ENCODE measurements at places on chromosomes 11 and 22.

DNA sequence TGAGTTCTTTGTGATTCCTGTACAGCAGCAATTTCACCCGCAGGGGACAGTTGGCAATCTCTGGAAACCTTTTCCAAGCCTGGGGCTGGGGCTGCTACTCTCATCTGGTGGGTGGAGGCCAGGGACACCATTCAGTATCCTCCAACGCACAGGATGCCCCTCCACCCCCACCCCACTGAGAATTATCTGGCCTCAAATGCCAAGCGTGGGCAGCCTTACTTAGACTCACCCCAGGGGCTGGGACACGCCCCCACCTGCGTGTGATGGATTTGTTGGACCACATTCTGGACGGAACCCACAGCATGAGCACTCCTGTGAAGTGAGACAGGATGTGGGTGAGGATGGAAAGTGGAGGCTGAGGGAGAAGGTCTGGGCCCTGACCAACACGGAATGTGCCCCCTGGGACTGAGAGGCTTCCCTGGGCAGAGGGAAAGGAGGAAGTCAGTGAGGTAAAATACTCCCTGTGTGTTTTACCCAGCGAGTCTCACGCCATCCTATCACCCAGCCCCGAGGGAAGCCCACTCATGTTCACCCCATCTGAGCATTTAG is 13.7 kb downstream of the RASD2 start:
- DNase-seq, result no peak

DNA sequence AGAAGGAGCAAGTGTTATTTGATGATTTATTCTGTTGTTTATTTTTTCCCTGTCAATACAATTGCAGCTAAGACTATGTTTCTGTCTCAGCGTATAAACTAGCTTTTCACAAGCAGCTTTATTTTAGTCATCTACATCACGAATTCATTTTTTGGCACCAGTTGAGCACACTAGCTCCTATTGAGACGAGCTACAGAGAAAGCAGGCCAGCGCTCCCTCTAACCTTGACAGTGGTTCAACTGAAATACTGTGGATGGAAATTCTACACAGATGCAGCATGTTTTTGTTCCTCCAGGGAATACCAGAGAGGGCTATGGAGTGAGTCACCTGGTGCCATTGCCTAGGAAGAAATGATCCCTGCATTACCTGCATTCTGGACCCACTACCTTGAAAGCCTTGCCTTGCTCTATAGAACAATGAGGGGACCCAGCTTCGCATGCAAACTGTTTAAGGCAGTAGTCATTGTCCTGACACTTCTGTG is 108.2 kb upstream of the ARHGAP42 start:
- no peak for DNase-seq

GRCh38 chr11:34624069-34624468 is 3.2 kb downstream of the EHF start:
- DNase-seq, result no peak

GRCh38 chr11:19679952-19680828 is 32.4 kb upstream of the NAV2 start:
- no peak for DNase-seq

DNA sequence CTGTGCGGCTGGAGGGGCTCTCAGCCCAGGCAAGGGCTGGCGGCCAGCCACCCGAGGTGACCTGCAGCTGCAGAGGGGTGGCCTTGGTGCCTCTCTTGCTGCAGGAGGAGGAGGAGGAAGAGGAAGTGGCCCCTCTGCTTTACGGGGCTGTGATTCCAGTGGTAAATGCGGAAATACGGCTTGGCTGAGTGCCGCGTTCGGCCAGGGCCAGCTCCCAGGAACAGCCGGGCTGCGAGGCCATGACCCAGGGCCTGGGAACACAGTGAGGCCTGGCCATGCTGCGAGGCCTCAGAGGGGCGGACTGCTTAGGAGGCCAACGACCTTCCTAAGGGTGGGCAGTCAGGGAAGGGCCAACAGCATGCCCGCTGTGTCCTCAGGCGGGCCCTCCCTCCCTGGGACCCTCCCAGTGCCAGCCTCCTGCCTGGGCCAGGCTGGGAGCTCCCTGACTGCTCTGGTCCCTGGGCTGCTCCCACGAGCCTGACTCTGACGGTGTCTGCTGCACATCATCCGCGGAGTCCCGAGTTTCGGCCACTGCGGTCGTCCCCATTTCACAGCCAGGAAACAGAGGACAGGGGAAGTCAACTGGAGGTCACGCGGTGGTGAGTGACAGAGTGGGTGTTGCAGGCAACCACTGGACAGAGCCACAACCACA is 20.8 kb upstream of the PPARA start:
- no peak for DNase-seq

DNA sequence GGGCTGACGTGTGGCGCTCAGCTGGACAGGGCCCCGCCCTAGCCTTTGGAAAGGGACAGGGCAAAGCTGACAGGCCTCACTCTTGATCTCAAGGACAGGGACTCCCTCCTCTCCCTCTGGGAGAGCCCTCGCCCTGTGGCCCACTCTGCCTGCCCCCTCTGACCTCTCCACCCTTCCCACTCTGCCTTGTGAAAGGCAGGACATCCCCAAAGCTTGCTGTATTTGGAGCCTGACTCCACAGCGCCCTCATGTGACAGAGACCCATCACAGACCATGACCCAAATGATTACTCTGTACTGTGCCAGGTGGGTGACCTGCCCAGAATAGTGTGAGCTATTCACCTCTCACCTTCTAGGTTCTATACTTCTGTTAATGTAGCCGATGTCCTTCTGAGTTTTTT is 18.8 kb downstream of the P2RY2 start:
- DNase-seq, result no peak

GRCh38 chr11:15937601-15938120 is 418.7 kb downstream of the SOX6 start:
- DNase-seq, result no peak

DNA sequence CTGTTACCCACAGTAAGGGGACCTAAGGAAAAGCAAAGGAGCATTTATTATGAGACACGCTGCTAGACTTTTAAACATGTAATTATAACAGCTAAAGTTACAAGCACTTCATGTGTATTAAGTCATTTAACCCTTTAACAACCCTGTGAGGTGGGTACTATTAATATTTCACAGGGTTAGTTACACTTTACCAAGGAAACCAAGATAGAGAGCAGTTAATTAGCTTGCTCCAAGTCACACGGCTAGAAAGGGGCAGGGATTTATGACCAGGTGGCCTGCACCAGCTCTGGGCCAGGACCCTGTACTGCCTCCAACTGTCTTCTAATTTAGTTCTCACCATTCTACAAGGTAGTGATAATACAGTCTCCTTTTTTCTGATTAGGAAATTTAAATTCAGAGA is 74.9 kb downstream of the RPL27A start:
- DNase-seq, result no peak

DNA sequence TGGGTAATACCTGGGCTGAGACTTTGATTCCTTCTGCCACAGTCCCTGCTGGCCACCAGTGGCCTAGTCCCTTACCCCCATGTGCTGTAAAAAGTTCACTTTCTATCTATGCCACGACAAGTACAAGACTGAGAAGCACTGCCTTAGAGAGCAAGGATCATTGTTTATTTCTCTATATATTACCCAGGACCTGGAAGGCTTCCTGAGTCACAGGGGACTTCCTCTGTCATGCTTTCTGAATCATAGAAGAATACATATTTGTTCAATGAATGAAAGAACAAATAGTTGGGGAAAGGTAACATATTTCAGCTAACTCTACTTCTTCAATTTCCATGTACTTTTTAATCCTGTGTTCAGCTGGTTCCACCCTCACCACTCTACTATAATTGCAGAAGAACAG is 5.5 kb upstream of the SYT9 start:
- no peak for DNase-seq

- no peak for DNase-seq
Observed at GRCh38 chr11:90846628-90847027, 623.8 kb upstream of the CHORDC1 start.

DNA sequence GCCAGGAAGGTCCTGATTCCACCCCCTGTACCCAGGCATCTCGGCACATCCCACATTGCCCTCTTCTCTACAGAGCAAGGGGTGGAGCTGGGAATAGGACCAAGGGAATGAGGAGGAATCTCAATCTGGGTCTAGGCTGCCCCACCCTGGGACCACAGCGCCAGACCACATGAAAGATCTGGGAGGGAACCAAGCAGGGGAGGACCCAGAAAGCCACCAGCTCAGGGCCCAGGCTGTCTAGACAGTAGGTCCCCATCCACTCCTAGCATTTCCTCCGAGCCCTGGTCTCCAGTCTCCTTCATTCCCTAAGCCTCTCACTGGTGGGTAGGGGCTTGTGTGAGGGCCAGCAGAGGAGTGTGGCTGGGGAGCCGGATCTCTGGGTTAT is 11.6 kb downstream of the PHLDB1 start:
- no peak for DNase-seq

GRCh38 chr11:10451426-10452116 is 3.5 kb upstream of the AMPD3 start:
- no peak for DNase-seq

DNA sequence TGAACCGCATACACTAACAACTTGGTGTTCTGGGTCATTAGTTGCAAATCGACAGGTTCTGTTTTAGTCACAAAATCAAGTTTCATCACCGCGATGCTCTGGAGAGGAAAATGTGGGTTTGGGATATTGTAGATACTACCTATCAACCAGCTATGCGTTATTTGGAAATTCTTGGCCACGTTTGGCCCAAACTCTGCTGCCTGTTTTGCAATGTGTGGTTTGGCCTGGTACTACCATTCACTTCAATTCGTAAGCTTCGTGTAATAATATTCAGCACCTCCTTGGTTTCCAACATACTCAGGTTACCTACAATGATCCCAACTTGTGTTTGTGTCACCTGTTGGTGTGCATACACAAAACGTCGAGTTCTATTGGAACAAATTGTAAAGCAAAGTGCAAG is 16.2 kb upstream of the ACER3 start:
- DNase-seq, result no peak

- DNase-seq, result no peak
Observed at GRCh38 chr11:8928205-8928604, 4.5 kb downstream of the C11orf16 start.

DNA sequence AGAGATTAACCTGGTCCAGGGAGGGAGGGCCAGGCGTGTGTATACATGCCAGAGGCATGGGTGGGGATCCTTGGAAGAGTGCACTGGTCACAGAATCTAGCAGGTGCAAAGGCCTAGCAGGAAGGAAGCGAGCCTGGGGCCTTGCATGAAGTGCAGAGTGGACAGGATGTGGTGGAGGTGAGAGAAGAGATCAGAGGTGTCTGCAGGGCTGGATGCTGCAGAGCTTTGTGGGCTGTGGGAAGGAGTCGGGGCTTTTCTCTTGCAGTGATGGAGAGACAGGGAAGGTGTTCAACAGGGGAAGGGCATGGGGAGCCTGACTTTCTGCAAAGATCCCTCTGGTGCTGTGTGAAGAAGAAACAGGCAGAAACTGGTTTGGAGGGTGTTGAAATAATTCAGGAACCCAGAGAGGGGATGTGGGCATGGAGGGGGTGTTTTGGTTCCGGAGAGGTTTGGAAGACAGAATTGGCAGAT is 2.5 kb upstream of the TPST2 start:
- no peak for DNase-seq

DNA sequence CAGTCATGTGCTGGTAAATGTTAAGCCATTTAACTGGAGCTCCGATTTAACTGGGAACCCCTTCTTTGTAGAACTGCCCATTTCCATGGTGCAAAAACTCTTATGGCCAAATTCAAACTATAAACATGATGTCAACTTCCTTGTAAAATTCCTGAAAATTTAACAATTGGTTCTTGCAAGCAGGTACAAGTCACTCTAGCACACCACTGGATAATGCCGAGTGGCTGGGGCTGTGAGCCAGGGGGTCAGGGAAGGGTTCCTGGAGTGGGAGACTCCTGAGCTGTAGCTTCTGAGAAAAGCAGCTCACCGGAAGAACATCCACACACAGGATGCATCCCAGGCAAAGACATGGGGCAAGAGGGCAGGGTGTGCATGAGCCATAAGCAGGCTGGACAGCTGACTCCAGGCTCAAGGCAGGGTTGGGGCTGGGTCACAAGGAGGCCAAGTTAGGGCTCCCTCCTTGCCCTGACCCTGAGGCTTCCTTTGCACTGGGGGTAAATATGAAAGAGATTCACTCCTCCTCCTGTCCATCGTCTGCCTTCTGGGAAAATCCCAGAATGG is 18.2 kb downstream of the P2RY2 start:
- DNase-seq, result no peak

- DNase-seq, result no peak
Observed at GRCh38 chr11:62858201-62858600, 18.8 kb upstream of the WDR74 start.

DNA sequence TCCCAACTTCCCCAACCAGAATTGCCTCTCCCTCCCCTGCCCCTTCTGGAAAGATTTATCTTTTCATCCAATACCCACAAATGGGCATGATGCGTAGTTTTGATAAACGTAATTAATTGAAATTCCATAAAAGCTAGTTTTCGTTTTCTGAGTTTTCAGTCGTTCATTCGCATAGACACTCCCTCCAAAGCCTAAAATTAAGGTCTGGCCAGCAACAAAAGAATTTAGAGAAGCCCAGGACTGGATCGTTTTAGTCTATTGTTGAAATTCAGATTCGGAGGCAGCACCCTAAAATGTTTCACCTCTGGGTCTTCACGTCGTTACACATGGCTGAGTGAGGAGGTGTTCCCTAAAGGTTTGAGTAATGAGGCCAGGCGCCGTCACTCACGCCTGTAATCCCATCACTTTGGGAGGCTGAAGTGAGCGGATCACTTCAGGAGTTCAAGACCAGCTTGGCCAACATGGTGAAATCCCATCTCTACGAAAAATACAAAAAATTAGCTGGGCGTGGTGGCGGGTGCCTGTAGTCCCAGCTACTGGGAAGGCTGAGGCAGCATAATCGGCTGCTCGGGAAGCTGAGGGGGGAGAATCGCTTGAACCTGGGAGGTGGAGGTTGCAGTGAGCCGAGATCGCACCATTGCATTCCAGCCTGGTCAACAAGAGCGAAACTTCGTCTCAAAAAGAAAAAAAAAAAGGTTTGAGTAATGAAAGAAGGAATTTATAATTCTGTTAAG is 589 bp upstream of the NDUFC2 start:
- no peak for DNase-seq

- no peak for DNase-seq
Observed at GRCh38 chr22:21033895-21034294, 1.5 kb upstream of the SLC7A4 start.

DNA sequence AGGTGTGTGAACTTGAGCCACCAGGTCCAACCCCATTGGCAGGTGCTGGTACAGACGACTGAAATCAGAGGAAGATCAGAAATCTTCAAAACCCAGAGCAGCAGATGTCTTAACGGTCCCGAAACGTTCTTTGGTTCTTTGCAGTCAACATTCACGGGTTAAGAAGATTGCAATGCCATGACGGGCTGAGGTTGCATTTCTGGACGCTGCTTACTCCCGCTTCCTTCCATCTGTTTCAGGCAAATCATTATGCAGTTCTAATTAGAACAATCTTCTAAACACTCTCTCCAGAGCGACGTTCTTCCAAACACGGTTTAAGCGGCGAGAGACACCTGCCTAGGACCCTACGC is 492 bp upstream of the LUZP2 start:
- DNase-seq, result no peak

- no peak for DNase-seq
Observed at GRCh38 chr11:123061403-123062157, at the start of gene HSPA8. HSPA8 (minus strand) TSS chr11:123062136; CDS start chr11:123061324, 812 bp downstream.

DNA sequence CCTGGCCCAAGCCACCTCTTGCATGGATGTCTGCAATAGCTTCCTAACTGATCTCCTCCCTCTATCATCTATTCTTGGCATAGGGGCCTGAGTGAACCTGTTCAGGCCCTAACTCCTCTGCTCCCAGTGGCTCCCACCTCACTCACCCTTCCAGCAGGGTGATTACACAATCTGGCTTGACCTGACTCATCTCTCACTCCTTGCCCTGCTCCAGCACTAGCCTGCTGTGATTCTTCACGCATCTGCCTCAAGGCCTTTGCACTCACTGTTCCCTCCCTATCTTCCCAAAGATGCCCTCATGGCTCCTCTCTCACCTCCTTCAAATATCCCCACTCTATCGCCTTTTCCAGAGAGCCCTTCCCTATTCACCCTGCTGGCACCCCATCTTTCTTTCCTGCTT is 10.5 kb downstream of the SCN4B start:
- DNase-seq, result no peak
